Posterior cingulate gyrus (tissue), 11 donors: ENCODE measurements at places on chromosomes 3 and 15.

- no peak for DNase-seq
These were observed 175.2 kb downstream of the LSAMP start for GRCh38 chr3:116270056-116270455.

GRCh38 chr3:40379674-40380306 is 7.2 kb upstream of the ENTPD3 start:
- DNase-seq: no peak

DNA sequence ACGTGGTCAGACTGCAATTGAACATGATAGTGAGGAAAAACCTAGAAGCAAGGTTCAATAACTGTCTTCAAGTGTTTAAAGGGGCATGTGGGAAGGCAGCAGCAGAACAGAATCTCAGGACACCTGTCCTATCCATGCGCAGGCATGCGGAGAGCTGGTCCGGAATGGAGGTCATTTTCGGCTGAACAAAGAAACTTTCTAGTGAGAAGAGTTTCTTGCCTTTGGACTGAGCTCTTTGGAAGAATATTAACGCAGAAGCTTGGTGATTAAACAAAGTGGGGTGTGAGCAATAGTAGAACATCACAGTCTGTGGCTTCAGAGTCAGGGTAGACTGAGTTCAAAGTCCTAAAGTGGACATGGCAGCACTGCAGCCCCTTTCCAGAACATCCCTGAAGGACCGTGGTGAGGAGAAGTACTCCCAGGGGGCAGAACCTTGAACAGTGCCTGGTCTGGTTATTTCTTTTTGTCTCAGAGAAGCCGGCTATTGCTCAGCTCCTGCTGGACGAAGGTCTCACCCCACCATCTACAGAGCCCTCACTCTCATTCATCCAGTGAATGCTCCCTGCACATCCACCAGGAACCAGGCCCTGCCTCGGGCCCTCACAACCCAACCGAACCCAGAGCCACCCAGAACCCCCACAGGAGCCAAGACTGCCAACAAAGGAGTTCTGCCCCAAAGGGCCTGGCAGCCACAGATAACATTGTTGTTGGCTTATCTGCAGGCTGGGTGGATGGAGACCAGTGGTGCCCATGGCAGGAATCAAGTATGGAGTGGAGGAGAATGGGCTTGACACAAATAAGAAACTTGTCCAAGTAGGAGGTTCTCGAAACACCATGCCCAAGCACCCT is 2.8 kb upstream of the SSUH2 start:
- DNase-seq: no peak

DNA sequence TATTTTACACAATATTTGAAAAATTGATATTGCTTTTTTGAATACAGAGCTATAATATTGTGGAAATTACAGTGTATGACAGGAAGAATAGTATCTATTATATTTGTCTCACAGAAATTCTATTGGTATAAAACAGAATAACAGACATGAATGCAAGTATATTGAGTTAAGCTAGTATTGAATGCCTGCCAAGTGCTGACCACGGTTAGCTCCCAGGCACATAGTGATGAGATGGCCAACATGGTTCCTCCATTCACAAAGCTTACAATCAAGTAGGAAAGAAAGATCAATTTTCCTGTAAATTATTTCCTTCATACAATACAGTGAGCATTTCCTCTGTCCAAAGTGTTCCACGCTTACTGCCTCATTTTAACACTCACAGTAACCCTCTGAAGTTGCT is 67.6 kb downstream of the TP63 start:
- DNase-seq: no peak
